ENCODE measurements at places on chromosomes 2 and 18.

DNA sequence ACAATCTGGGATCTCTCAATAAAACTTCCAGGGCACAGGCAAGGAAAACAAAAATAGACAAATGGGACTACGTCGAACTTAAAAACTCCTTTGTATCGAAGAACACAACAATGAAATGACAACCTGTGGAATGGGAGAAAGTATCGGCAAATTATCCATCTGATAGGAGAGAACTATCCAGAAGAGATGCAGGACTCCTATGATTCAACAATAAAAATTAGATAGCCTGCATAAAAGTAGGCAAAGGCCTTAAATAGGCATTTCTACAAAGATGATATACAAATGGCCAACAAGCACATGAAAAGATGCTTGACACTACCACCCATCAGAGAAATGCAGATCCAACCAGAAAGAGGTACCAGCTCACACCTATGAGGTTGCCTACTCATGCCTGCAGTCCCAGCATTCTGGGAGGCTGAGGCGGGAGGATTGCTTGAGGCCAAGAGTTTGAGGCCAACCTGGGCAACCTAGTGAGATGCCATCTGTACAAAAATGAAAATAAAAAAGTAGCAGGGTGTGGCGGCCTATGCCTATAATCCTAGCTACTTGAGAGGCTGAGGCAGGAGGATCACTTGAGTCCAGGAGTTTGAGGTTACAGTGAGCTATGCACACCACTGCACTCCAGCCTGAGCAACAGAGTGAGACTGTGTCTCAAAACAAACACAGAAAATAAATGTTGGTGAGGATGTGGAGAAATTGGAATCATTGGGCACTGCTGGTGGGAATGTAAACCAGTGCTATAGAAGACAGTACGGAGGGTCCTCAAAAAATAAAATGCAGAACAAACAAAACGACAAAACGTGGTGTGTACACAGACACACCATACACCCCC, 21.6 kb downstream of the TWIST2 start:
- no peak for DNase-seq

- no peak for DNase-seq
Measured at GRCh38 chr2:26696351-26696816, 3.9 kb downstream of the KCNK3 start.

DNA sequence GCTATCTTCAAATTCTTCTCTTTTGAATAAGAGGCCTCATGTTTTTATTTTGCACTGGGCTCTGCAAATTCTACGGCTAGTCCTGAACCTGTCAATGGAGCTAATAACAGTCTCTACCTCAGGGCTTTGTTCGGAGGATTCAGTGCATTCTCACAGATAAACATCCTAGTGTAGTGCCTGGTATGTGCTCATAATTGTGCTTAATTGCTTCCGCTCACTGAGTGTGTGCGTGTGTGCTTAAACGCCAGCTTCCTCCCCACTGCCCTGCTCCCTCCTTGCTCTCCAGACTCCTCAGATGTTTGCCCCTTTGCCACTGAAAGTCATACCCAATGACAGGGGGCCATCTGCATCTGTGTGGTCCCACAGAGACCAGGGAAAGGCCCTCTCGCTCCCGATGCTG, 6.7 kb downstream of the GYPC start:
- DNase-seq, result no peak

DNA sequence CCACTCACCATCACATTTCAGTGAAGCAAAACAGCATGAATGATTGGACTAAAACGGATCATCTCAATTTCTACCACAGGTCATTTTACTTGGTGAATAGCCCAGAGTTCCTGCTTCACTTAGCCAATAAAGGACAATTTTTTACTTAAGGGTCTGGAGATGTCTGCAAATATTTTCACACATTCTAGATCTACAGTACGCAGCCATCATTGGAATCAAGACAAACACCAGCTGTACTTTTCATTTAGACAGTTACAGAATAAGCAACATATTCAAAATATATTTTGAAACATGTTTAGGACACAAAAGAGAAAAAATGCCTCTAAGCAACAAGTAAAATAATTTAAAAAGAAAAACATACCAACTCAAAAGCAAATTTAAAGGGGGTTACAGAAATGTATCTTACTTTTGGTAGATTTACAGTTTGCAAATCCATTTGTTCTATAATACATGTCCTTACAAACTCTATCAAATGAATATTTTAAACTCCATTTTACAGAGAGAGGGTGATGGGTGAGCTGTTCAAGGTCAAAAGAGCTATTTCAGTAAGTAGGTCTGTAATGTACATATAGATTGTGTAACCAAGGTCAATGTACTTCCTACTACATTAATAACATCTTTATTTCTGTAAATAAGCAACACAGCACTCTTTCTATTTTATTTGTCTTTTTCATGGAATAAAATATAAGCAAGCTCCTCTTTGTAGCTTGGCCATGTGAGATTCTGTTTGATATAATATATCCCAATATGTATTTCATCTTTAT, 13.4 kb downstream of the PPP1R1C start:
- peak; percentile 85 for DNase-seq

GRCh38 chr2:203072371-203072770, 57.7 kb downstream of the NBEAL1 start:
- no peak for DNase-seq
